ENCODE measurements at places on chromosomes 2 and 18.

DNA sequence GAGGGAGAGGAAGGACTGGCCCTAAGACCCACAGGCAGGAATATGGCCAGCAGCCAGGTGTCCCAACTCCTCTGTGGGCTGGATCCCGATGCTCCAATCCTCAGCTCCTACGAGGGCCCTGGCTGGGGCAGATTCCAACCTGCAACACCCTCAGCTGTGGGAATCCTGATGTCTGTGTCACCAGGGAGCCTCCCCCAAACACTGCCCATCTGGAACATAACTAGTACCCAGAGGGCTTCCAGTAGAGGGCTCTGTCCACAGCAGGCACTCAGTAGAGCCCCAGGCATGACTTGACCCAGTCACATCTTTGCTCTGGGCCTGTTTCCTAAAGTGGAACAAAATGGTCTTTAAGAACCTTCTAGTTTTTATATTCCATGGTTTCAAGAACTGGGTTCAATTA is 20.6 kb upstream of the LOXHD1 start:
- no peak for DNase-seq

DNA sequence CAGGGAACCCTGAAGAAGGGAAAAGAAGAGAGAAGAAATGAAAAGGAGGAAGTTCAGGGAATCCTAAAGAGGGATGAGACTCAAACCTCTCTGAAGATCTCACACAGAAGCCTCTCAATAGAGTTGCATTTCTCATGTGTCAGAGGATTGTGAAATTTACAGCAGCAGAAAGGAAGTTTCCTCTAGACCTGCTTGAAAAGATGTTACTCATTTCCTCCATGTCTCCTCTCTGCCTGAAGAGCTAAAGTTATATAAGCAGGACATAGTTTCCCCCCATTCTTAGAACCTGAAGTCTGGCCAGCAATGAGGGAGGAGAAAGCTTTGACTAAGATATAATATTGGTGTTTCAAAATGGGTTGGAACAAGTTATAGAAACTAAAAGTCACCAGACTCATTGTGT is 1155.6 kb downstream of the LRP1B start:
- no peak for DNase-seq

GRCh38 chr18:44799382-44799906 is 118.8 kb downstream of the SETBP1 start:
- no peak for DNase-seq

GRCh38 chr2:197809064-197809463 is 4.7 kb downstream of the PLCL1 start:
- DNase-seq = no peak

DNA sequence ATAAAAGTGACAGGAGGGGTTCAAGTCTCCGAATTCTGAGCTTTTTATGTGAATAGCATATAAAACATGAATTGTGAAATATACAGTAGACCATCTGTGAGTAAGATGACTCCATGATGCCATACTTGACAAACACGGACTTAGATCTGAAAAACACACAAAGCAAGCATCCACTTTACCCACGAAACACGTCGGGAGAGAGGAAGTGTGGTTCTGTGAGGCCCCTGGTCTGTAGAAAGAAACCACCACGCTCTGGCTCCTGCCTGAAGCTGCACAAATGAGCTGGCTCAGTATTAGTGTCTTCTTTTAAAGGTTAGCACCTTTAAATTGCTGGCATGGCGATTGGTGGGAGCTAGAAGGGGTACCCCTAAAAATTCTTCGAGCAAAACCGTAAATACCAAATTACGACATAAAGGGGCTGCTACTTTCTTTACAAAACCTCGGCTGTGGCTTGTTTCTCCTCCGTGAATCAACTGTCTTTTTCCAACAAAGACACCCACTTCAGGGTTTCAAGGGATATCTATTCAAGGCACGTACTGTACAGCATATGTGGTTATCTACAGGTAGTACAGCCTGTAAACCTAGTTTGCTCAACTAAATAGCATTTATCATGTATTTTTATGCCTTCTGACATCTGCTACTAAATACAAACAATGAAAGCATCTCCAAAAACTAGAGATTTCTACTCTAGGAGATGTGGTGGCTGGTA is 70.9 kb downstream of the AFF3 start:
- no peak for DNase-seq

- DNase-seq = no peak
Measured at GRCh38 chr18:76572518-76573247, 77.6 kb upstream of the ZNF516 start.

- no peak for DNase-seq
Measured at GRCh38 chr2:129903586-129904425, 75.7 kb upstream of the RAB6C start.

GRCh38 chr2:47058003-47058931 is 96.8 kb downstream of the STPG4 start:
- DNase-seq = no peak

All from NCI-H1417 treated with DMSO at 0.1 percent for 48 hours (cell line).